ENCODE measurements at places on chromosomes 6 and 20.

DNA sequence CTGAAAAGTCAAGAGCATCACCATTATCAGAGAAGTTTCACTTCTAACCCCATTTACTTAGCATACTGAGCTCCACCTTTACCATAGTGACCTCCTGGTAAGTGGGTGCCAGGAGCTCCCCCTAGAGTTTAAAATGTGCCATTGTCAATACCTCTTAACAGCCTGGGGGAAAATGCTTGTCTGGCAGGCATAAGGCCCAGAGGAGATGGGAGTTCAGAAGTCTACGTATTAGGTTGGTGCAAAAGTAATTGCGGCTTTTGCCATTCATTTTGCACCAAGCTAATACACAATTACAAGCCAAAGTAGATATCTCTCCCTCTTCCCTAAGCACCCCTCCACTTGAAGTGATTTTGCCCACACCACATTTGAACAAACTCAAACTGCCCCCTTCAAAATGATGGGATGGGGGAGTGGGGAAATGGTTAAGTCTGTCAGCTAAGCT, 919.0 kb downstream of the KIF16B start:
- DNase-seq = no peak

GRCh38 chr20:2350606-2351005, 30.1 kb upstream of the TGM6 start:
- DNase-seq = no peak

DNA sequence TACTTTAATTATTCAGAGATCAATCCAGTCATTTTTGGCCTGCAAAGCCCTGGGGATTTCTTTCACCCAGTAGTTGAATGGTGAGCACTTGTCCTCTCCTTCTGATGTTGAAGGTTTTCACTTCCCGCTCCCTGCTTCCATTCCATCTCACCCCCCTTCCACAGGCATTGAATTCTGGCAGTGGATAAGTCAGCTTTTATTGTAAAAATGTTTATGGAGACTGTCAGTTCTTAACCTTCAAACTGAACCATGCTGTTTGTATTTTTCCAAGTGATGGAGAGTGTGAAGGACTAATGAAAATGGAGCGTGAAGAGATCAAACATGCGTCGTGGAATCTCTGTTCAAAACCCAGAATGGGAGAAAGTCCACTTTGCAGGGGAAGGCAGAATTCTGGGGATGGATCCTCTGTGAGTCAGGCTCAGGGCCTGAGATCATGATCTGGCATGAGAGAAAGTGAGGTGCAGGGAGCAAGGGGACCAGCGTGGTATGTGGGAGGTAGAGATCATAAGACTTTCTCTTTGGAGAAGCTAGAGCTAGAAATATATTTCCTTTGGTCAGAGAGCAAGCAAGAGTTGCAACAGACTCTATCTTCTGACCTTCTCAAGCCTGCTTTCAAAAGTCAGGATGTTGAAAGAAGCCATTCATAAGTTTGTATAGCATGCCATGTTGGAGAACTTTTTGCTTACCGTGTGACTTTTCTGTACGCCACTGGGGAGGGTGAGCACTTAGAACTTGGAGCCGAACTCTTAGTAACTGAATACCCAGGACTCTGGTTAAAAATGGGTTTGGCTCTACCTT, 30.2 kb downstream of the ISM1 start:
- DNase-seq = no peak

GRCh38 chr20:34654207-34654744, 22.6 kb downstream of the PIGU start:
- no peak for DNase-seq

GRCh38 chr6:166165558-166166313, 1.9 kb downstream of the TBXT start:
- no peak for DNase-seq

DNA sequence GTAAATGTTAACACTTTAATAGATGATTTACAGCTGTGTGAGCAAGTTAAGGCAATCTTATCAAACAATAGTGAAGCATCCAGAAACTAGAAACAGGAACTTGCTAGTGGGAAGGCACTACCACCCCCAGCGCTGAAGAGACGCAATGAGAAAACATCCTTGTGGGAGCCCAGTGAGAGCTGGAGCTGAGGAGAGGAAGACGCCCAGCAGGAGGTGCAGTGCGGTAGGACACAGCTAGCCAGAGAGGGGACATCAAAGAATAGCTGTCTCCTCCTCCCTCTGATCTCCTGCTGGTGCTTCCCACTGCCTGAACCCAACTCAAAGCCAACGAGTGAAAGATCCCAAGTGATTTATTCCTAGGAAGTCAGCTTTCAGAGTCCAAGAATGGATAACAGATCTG, 140.3 kb downstream of the COL12A1 start:
- no peak for DNase-seq

DNA sequence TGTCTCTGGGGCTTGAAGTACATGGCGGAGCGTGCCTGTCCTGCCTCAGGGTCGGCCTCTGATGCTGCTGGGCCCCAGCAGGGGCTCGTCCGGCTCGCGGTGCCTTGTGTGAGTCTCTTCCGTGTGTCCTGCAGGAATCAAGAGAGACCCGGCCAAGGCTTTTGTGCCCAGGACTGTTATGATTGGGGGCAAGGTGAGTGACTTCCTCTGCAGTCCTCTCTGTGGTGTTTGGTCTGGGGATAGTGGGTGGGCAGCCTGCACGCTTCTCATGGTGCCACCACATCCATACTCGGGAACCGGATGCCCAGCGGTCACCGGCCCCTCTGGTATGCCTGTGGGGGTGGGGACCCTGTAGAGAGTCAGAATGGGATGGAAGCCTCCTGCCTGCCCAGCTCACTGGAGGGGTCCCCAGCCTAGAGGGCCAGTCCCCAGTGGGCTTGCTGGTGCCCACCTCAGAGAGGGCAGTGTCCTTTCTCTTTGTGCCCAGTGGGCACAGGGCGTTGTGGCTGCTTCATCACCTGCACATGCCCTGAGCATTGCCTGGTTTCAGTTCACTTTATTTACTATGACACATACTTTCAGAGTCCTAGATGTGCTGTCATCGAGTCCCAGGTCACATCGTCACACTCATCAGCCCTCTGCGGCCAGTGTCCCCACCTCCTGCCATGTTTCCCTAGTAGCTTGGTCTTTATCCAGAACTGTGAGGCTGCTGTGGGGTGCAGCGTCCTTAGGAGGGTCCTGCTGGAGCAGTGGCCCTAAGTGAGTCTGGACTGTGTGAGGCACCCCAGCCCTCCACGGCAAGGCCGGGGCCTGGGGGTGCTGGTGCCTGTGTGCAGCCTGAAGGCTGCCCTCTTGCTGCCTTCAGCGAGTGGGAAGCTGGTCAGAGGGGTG, 40.7 kb downstream of the PYGB start:
- no peak for DNase-seq

DNA sequence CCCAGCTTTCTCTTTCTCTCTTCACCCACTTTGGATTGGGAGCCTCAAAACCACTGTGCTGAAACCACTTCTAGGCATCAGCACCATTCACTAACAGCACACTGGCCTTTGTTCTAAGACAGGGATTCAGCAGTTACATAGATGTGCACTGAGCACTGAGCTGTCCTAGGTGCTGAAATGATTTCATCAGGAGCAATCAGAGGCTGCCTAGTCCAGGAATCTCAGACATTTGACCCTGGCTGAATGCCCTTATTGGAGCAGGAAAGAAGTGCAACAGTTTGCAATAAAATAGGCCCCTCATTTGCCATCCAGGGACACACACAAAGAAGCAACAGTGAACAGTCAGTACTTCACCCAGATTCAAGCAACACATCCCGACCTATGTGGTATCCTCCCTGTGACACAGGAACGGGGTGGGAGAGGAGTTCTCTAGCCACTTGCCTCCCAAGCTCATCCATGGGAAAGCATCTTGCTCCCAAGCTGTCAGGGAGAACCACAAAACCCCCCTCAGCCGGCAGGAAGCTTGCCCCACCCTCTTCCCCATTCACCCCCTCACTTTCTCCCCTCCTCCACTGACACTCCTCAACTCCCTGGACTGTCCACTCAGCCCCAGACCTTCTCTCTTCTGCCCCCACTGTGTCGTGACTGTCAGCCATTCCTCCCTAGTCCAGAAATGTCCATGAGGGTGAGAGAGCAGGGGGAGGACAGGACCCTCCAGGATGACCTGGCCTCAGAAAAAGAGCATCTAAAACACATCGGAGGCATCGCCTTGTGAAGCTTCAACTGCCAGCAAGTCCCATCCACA, 304.4 kb downstream of the PREX1 start:
- no peak for DNase-seq

- DNase-seq = no peak
These were observed 37.2 kb downstream of the SEL1L2 start for GRCh38 chr20:13953227-13953626.

- DNase-seq = no peak
These were observed 427.5 kb upstream of the HSF2 start for GRCh38 chr6:121971931-121972335.

DNA sequence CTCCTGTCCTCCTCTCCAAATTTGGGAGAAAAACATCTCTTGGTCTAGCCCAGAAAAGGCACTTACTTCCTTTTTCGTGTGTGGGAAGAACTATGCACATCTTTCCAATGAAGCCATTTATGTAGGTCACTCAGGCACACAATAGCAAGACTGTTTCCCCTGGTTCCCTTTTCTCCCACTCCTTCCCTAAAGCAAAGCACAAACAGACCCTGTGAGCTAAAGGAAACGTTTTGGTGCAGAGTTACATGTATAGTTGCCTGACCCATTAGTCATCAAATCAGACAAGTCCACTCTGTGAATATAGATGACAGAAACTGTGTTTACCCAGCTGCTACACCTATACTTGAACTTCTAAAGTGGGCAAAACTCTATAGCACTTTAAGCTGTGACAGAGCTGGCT, 474.6 kb downstream of the COL12A1 start:
- DNase-seq = no peak

GRCh38 chr6:33875696-33876095, 71.9 kb upstream of the MLN start:
- no peak for DNase-seq

GRCh38 chr6:34246563-34247391, 2.0 kb downstream of the SMIM29 start:
- no peak for DNase-seq

DNA sequence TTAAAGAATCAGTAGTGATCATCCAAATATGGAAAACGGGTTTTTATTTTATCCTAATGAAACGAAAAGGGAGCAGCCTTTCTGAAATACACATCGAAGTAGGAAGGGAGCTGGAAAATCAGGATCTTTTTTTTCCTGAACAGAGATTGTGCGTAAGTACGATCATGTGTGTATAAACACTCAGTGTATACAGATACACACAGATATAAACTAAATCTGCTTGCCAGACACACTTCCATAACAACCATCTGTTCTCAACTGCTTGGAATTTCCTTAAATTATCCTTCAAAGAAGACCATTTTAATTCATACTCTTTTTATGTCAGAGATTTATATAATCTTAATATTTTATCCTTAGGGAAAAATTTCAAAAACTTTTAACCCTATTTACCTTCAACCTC, 110.7 kb downstream of the CHD6 start:
- no peak for DNase-seq

DNA sequence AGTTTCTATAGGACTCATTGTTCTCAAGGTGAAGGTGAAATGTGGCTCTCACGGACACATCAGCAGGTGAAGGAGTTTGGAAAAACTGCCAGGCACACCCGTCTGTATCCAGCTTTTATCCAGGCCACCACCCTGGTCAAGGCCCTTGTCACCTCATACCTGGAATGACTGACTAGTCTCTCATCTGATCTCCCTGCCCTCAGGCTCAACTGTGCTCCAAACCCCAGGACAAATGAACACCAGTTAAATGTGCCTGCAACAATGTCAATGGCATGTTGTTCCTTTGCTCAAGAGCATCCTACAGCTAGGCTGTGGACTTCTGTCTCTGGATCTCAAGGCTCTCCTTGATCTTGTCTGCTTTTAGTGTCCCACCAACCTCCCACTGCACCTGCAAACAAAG, 47.6 kb upstream of the DSP start:
- no peak for DNase-seq

- no peak for DNase-seq
These were observed 911.6 kb downstream of the TFAP2A start for GRCh38 chr6:9503111-9503761.

GRCh38 chr6:25794784-25795183, 37.1 kb downstream of the SLC17A1 start:
- DNase-seq = no peak

DNA sequence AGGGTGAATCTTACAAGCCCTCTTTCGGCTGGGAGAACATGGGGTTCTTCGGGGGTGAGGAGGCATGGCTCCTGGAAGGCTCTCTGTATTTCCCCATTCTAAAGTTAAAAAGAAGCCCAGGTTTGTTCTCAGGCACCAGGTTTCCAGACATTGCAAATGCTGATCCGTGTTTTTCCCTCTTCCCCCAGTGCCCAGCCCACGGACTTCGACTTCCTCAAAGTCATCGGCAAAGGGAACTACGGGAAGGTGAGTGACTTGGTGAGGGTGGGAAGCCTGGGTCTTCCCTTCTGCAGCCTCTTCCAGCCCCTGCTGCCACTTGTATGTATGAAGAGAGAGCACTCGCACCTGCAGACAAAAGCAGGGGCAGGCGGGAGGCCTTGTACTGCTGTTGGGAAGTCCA, 8.7 kb downstream of the SGK2 start:
- DNase-seq = no peak

GRCh38 chr6:16973545-16974386, 128.1 kb upstream of the STMND1 start:
- no peak for DNase-seq

- no peak for DNase-seq
These were observed 11.5 kb upstream of the SSR1 start for GRCh38 chr6:7324520-7324919.

- DNase-seq = no peak
These were observed 24.7 kb upstream of the ASXL1 start for GRCh38 chr20:32333181-32333987.

DNA sequence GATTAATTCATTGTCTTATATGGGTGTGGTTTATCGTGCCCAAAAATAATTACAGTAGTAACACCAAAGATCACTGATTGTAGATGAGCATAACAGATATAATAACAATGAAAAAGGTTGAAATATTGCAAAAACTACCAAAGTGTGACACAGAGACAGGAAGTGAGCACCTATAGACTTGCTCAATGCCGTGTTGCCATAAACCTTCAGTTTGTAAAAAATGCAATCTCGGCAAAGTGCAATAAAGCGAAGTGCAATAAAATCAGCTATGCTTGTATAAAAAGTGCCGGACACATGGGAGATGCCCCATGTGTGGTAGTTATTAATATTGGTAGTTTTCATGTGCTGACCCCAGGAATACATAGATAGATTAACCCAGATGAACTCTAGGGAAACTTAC, 192.6 kb downstream of the NRN1 start:
- no peak for DNase-seq

DNA sequence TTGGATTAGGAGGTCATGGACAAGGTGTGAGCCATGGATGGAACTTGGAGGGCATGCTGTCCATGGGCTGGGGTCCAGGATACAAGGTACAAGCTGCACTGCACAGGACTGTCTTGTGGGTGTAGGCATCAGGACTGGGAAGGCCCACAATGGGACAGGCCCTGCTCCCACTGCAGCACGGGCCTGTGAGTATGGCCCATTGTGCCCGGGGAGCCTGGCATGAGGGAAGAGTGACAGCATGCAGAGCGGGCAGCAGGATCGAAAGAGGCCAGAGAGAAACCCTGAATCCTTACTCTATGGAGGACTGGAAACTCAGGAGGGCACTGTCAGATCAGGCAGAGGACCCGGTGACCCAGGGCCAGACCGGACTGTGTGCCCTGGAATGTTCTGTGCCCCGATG, 211.3 kb downstream of the PREX1 start:
- peak; percentile 38 for DNase-seq
